ENCODE measurements at places on chromosomes 2 and 18.

DNA sequence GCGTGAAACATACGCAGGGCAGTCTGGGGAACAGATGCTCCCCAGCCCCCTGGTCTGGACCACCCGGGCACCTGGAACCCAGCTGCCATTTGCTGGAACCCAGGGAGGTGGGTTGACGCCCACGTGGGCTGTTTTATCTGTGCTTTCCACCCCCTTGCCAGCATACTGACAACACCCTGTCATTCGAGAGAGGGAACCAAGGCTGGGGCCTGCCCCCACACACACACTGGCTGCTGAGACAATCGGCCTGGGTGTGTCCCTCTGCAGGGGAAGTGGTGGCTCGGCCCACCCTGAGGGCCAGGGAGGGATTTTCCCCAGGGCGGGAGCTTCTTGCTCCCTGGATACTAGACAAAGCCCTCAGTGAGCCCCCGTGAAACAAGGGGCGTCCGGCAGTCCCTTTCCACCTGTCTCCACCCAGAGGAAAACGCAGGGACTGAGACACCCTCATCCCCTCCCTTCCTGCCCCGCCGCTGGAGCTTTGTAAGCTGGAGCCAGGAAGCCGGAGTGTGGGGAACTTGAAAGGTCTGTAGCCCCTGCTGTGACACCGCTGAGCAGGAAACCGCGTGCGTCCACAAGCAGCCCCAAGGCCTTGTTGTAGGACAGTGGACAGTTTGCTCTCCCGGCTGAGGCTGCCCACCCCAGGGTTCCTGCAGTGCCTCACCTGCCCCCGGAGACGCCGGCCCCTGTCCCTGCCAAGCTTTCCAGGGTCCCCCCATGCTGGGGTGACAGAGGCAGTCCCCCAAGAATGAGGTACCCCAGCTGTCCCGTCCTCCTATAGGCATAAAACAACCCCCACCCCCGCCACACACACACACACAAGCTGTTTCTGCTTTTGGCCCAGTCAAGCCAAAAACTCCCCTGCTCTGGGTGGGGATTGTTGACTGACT is 14.1 kb upstream of the KLF11 start:
- no peak for DNase-seq

DNA sequence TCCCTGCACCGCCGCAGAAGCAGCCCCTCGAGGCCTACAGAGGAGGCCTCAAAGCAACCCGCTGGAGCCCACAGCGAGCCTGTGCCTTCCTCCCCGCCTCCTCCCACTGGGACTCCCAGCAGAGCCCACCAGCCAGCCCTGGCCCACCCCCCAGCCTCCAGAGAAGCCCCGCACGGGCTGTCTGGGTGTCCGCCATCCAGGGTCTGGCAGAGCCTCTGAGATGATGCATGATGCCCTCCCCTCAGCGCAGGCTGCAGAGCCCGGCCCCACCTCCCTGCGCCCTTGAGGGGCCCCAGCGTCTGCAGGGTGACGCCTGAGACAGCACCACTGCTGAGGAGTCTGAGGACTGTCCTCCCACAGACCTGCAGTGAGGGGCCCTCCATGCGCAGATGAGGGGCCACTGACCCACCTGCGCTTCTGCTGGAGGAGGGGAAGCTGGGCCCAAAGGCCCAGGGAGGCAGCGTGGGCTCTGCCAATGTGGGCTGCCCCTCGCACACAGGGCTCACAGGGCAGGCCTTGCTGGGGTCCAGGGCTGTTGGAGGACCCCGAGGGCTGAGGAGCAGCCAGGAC is 31.2 kb downstream of the GPC1 start:
- no peak for DNase-seq

DNA sequence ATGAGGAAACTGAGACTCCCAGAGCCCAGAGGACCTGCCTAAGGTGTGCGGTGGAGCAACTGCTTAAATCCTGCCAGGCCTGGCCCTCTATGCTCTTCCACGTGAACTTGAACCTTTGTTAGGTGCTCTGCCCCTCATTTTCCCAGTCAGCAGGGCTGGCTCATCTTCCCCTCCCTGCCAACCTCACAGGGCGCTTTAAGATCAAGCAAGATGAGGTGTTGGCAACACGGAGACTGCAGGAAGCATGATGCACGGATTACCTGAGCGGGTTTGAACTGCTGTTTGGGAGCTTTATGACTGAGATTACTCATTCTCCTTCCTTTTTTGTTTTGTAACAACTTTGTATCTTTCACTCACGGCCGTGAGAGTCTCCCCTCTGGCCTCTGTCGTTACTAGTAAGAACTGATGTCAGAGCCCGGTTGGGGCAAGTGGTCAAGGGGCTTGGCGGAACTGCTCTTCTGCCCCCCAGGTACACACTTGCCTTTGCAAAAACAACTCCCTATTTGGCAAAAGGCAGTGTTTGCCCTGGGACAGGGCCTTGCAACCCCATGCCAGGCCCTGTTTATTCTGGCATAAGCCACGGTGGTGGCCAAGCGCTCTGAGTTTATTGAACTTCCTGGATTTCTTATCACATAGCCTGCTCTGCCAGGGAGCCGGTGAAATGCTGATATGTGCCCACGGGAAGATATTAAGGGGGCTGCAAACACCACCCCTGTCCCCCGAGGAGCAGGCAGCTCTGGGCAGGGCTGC is 127.8 kb downstream of the INHBB start:
- no peak for DNase-seq

GRCh38 chr2:74007121-74007520 is 22.4 kb downstream of the TET3 start:
- no peak for DNase-seq

- DNase-seq = no peak
Observed at GRCh38 chr2:120442541-120442922, 96.6 kb downstream of the INHBB start.

GRCh38 chr2:25586726-25587144 is 86.6 kb downstream of the DTNB start:
- no peak for DNase-seq

DNA sequence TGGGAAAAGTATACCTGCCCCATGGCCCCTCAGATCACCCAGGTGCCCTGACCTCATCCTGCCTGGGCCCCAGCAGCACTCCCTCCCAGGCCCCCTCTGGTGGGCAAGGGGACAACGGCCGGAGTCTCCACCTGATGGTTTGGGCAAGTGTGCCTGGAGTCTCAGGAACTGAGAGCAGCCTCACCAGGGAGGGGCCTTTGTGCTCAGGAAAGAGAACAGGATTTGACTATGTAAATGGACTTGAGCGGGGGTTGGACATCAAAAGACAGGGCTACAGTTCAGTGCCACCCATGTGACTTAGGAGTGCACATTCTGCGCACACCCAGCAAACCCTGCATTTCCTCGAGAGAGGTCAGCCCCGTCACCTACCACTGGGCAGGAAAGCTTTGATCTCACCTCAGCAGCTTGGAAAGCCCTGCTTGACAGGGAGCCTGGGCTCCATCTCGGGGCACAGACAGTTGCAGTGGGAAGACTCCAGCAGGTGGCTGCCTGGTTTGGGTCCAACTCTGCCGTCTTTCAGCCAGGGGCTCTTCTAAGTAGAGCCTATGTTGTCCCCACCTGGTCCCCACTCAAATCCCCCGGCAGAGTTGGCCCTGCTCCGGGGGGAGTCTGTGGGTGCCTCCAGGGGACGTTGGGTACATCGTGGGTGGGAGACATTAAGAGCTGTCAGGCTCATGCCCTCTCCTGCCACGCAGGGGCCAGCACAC is 3.3 kb downstream of the INPP5D start:
- no peak for DNase-seq

DNA sequence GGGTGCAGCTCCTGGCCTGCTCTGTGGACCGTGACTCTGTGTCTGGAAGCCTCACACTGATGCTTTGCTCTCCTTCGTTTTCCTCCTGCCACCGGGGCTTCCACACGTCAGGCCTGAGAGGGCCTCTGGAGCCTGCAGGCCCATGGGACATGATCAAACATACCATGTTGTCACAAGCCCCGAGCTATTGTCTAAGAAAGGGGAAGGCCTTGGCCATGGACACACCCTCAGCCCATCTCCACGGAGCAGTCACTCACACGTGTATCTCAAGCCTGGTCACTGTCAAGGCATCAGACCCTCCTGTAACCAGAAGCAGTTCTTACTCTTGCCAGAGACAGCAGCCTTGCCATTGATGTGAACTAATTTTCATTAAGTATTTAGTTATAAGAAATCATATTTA is 814.1 kb upstream of the SALL3 start:
- no peak for DNase-seq

Data from activated T-helper 1 cell treated with anti-CD3 and anti-CD28 coated beads, Interleukin-2, amount 50 U/mL, for 16 hours (primary cell).